Umbilical cord (tissue), 2 donors: ENCODE measurements at places on chromosomes 2 and 18. TPM values are rescaled to one million over a fixed set of nuclear protein-coding genes. Genes with fewer than 3 reads are reported as not detected.

DNA sequence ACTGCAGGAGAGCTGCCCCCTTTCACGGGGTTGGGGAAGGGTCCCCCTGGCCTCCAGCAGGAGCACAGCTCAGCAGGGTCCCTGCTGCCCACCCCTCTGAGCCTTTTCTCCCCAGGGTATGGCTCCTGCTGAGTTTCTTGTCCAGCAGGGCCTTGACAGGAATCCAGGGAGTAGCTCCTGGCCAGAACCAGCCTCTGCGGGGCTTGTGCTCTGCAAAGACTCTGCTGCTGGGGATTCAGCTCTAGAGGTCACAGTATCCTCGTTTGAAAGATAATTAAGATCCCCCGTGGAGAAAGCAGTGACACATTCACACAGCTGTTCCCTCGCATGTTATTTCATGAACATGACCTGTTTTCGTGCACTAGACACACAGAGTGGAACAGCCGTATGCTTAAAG is 21.2 kb downstream of the FOSL2 start:
- no peak for DNase-seq

- DNase-seq, result no peak
Observed at GRCh38 chr2:182585430-182585829, 130.6 kb upstream of the DNAJC10 start.

DNA sequence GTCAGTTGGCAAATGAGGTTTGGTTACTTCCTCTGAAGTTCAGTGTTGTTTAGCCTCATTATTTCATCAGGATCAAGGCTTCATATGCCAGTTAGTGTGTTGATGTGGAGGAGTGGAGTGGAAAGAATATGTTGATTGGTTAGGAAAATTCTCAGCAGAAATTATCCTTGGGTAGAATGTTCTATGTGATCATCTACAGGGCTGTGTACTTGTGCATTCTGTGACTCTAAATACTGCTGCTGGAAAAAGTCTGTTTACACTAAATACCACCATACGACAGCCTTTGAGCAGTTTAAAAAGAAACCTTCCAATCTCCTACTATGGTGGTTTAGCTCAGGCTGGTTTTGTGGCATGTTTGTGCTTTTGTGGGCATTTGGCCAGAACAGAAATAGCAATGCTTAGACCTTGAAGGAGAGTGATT is 25.8 kb downstream of the CAB39 start:
- DNase-seq, result peak; percentile 25

GRCh38 chr2:70991142-70991541 is 3.5 kb downstream of the TEX261 start:
- no peak for DNase-seq

- DNase-seq, result no peak
Observed at GRCh38 chr18:75164479-75164878, 44.5 kb downstream of the PTGR3 start.

- no peak for DNase-seq
Observed at GRCh38 chr2:148745151-148745851, 100.8 kb downstream of the EPC2 start.

- no peak for DNase-seq
Observed at GRCh38 chr2:39027421-39027820, 93.4 kb downstream of the SOS1 start.

DNA sequence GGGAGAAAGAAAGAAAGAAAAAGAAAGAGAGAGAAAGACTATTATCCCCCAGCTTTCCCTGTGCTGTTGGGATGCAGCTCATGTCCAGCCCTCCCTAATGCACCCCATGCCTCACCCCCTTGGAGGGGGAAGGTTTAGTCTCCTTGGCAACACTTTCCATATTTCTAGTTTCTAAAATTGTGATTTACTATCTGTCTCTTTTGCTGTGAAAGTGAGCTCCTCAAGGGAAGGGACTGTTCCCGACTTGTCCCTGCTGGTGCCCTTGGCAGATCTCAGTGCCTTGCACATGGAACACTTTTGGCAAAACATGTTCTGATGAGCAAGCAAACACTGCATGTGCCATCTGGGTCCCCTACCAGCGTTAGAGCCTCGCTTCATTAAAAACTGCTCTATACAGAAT is 11.7 kb upstream of the NAPG start:
- peak; percentile 29 for DNase-seq

DNA sequence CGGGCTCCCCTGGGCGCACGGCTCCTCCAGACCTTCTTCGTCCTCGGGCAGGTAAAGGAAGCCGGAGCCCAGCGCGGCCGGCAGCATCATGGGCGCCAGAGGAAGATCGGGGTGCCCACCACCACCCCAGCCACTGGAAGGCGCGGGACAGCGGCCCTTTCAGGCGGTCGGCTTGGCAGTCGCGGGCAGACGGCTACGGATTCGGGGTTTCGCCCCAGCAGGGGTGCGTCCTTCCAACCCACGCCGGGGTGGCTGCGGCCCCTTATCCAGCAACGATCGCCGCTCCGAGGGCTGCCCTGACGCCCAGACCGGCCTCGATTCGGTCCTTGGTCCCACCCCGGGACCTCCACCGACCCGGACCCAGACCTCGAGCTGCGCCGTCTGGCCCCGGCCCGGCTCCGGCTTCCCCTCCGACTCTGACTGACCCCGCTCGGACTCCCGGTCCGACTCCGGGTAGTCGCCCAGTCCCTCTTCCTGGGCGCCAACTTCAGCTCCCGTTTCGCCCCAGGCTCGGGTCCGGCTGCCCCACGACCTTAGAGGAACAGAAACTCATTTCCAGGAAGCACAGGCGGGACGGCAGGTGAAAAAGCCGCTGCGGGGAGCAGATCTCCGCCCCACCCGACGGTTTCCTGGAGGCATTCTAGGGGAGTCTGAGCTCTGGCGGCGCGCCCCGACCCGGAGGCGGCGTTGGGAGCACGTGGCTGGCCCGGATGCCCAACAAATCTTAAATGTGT is 30.2 kb upstream of the SSB start:
- DNase-seq, result no peak

The POMC gene
- total RNA-seq, result 0.72 TPM

The LBX2 gene
- not detected for total RNA-seq

The SLC19A3 gene
- 6.7 TPM for total RNA-seq

The GPR75 gene
- total RNA-seq, result 0.72 TPM
